ENCODE measurements at places on chromosomes 7 and 10.
A peak's percentile ranks its signal among the peaks of the same experiment; 100 is the strongest.

- no peak for DNase-seq
Measured at GRCh38 chr10:62746951-62747729, 57.4 kb upstream of the ADO start.

- DNase-seq = no peak
Measured at GRCh38 chr10:93461807-93462178, 20.3 kb downstream of the MYOF start.

- DNase-seq = no peak
Measured at GRCh38 chr10:6167456-6167855, 35.3 kb upstream of the PFKFB3 start.

- DNase-seq = no peak
Measured at GRCh38 chr7:100163006-100163531, 4.5 kb upstream of the TRAPPC14 start.

DNA sequence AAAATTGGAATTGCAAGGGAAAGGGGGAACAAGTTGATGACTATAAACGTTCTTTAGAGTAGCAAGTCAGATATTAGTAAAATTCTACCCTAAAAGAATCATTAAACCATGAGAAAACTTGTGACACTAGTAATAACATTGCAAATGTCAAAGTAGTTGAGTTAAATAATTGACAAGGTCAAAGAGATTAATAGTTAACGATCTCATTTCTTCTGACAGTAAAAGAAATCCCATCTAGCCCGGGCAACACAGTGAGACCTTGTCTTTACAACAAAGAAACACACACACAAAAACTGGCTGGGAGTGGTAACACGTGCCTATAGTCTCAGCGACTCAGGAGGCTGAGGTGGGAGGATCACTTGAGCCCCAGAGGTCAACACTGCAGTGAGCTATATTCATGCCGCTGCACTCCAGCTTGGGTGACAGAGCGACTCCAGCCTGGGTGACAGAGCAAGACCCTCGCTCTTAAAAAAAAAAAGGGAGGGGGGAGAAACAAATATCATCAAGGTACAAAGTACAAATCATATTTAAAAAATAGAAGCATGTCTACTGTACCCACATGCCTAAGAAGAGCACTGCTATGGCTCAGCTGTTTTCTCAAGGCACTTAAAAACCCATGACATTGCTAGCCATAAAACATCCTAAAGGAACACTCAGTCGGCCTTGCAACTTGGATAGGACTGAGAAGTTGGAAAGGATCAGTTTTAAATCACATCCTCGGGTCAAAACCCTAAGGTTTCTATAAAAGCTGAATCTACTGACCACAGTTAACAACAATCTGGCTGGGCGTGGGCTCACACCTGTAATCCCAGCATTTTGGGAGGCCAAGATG lies 401.1 kb downstream of the PARD3 start:
- no peak for DNase-seq

GRCh38 chr10:110279407-110279986 lies 25.2 kb downstream of the SMNDC1 start:
- DNase-seq = peak; percentile 13

GRCh38 chr7:158396982-158397862 lies 190.4 kb downstream of the PTPRN2 start:
- DNase-seq = no peak

GRCh38 chr10:119431034-119431772 lies 111.3 kb downstream of the RGS10 start:
- no peak for DNase-seq

DNA sequence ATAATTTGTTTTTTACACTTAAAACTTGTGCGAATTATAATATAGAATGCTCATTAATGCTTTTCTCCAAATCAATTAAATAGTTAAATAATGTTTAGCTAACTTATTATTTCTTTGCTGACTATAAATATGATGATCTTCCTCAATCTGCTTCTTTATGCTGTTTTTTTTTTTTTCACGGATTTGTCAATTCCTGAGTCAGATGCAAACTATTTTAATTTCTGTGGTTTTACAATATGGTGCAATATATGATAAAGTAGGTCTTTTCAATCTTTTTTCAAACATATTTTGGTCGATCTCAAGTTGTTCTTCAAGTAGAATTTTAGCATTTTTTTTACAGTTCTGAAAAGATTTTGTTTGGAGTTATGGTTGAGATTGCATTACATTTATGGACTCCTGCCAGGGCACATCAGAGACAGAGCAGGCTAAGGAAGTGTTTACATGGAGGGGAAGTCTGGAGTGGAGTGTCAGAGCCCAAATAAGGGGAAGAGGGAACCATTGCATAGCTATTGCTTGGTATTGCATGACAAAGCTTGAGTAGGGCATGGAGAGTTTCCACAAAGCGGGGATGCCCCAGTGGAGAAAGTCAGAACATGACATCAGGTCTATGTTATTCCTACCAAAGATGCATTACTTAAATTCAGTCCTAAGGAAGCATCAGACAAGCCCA lies 204.4 kb downstream of the OTUD1 start:
- no peak for DNase-seq

DNA sequence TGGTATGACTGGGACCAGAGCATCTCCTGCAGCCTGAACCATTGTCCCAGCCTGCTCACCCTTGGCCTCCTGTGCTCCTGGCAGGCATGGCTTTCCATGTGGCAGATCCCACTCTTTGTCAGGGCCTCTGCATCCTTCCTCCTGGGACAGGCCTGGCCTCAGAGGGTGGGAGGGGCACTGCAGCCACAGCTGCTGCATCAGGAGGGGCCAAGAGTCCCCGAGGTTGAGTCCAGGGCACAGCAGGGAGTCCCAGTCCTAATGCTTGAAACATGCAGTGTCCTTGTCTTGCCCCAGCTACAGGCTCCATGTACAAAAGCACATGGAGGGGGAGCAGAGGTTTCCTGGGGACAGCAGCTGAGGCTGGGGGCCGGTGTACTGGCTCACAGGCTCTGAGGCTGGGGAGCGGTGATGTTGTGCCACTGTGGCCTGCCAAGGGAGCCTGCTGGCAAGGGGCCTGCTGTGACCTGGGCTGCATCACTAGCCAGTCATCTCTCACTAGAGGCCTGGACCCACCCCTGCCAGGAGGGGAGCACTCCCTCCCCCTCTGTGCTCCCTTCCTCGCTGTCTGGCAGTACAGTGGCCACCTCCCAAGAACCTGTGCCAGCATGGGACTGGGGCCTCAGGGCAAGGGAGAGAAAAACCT lies 144.8 kb downstream of the ZNF248 start:
- no peak for DNase-seq

DNA sequence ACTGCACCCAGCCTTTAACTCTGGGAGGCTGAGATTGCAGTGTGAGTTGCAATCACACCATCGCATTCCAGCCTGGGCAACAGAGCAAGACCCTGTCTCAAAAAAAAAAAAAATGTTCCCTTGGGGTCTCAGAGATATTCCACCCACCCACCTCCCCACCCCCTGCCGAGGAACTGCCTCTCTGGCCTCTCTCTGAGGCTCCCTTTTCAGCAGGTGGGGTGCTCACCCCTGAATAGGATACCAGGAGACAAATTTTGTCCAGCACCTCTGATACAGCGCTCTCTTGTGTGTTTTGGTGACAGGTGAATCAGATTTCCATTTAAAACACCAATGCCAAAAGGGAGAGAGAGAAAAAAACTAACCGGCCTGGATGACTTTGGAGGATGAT lies 92.6 kb upstream of the KIF5B start:
- no peak for DNase-seq

DNA sequence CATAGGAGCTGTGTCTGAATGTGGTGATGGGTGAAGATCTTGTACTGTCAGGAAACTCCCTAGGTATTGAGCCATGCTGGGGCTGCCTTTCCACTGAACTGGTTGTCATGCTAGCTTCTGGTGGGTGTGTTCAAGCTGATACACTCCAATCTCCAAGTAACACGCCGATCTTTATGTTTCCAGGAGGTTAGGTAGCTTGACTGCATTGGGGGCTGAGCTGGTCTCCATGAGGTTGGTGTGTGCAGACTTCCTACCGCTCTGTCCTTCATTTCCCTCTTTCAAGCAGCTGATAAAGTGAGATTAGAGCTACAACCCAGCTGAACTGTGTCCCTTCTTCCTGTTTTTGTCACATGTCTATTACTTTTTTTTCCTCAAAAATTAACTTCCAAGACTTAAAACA lies 265.5 kb downstream of the ANKRD30A start:
- DNase-seq = no peak

Measured in activated CD4-positive, alpha-beta T cell treated with anti-CD3 and anti-CD28 coated beads for 1 hour (primary cell).